ENCODE measurements at places on chromosomes 11 and 22.

DNA sequence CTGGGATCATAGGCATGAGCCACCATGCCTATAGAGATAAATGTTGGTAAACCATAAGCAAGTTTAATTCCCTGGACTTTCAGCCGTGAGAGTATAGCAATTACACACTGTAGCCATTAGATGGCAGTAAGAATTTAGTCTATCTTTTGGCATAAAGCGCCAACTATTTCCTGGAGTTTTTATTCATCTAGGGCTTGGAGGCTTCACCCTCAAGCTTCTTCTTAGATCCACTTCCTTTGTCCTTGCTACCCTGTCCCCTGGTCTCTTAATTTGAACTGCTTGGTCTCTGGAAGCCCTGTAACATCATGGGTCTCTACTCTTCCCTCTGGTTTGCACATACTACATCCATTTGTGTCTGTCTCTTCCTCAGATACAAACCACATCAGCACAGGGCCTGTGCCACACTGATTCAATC is 38.2 kb downstream of the OR10A6 start:
- no peak for DNase-seq

GRCh38 chr11:107719557-107720302 is 7.9 kb upstream of the SLN start:
- no peak for DNase-seq

- DNase-seq: no peak
Measured at GRCh38 chr11:67320011-67320410, 16.7 kb downstream of the SSH3 start.

DNA sequence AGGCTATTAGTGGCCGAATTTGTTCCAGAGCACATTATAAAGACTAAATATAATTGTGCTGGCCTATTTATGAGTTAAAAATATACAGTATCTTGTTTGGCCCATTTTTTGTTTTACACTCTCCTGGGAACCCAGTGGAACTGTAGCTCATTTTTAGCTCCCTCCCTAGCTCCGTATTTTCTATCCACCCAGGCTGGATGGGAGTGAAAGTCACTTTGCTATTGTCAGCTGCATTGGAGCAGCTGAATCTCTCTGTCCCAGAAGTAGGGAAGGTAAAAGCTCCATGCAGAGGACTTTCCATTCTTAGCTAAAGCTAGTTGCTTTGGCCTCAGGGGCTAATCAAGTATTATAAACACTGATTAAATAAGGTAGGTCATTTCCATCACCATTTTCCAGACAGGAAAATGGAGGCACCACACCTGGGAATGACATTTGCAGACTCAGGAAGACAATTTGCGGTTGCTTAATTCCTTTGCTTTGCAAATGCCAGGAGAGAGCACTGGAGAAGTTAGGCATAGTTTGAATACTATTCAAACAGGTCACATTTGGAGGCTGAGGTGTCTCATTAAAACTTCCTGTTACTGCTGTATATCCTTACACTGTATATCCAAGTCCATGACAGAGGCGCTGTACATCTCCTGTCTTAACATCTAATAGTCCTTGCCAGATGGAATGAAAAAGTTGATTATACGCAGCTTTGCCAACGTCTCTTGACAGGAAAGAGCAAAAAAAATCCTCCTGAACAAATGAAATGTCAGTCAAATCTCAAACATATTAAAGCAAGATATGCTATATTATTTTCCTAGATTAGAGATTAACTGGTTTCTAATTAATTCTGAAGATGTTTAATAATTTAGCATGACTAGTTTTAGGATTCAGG is 338.1 kb upstream of the KIRREL3 start:
- no peak for DNase-seq

GRCh38 chr22:48754611-48755058 is 1073.0 kb downstream of the BRD1 start:
- DNase-seq: no peak

GRCh38 chr11:111631024-111631665 is 28.9 kb downstream of the SIK2 start:
- no peak for DNase-seq
